ENCODE measurements at places on chromosomes 12 and 14. TPM values are rescaled to one million over a fixed set of nuclear protein-coding genes. Genes with fewer than 3 reads are reported as not detected.

DNA sequence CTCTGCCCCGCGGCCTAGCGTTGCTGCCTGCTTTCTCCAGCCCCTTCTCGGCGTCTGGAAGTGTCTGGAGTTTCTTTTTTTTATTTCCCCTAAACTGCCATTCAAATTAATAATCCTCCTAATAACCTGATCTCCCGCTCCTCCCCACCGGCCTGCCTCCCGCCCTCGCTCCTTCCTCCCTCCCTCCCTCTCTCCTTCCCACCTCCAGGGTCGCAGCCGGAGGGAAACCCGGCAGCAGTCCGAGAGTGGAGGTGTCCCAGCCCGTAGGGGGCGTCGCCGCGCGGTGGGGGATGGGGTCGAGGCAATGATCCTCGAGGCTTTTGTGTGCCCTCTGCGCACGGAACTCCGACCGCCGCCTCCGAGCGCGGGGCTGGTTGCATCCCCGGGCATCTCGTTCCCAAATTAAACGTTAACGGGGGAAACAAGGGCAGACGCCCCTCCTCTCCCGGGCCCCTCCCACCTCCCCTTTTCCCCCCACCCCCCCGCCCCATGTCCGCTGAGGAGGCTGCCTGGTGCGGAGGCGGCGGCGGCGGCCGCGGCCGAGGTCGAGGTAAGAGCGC lies 1.0 kb upstream of the SOCS2 start:
- H3K4me1 ChIP-seq: peaks cover 25% of the 10 kb centered on the region
- H3K27ac ChIP-seq: peak overlapping the region; percentile 70
- peak; percentile 79 for DNase-seq
- peaks cover 17% of the 10 kb centered on the region for H3K36me3 ChIP-seq
- H3K4me3 ChIP-seq: peak overlapping the region; percentile 83
- H3K27me3 ChIP-seq: peaks cover 14% of the 10 kb centered on the region

- H3K27me3 ChIP-seq: no peaks in the 10 kb centered on the region
- H3K4me3 ChIP-seq: no peak overlapping the region
- no peaks in the 10 kb centered on the region for H3K36me3 ChIP-seq
- no peaks in the 10 kb centered on the region for H3K4me1 ChIP-seq
Observed at GRCh38 chr12:41367726-41368405, 179.7 kb downstream of the PDZRN4 start.

Gene PMEL
- total RNA-seq: 0.94 TPM

Gene CLEC1B
- not detected for total RNA-seq

Gene SYT1
- not detected for total RNA-seq

Gene ITPK1
- total RNA-seq: 28.1 TPM

DNA sequence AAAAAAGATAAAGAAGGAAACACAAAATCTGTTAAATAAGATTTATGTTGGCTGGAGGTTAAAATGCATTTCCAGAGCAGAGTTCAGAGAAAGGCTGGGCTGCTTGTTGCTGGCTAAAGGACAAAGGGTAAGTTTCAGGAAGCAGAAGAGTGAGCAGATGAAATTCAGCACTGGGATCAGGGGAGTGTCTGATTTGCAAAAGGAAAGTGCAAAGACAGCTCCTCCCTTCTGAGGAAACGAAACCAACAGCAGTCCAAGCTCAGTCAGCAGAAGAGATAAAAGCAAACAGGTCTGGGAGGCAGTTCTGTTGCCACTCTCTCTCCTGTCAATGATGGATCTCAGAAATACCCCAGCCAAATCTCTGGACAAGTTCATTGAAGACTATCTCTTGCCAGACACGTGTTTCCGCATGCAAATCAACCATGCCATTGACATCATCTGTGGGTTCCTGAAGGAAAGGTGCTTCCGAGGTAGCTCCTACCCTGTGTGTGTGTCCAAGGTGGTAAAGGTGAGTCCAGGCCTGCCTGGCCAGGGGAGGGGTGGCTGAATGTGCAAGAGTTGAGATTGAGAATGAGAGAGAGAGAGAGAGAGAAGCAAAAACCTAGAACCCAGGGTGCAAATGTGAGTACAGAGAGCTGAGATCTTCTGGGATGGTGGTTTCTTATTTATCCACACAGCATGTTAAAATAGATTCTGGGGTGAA lies at the start of gene OAS1:
Gene OAS1 (plus strand): TSS at position 251 of the 703 bp plus-strand sequence. CDS start 78 bp downstream, at position 329.
- peak within 1 kb of the TSS; percentile 89 for H3K4me3 ChIP-seq
- peaks cover 58% of the 10 kb centered on the region for H3K4me1 ChIP-seq
- H3K27me3 ChIP-seq: no peaks in the 10 kb centered on the region
- peaks cover 6% of the 10 kb centered on the region for H3K36me3 ChIP-seq
- peak within 1 kb of the TSS; percentile 89 for H3K27ac ChIP-seq

DNA sequence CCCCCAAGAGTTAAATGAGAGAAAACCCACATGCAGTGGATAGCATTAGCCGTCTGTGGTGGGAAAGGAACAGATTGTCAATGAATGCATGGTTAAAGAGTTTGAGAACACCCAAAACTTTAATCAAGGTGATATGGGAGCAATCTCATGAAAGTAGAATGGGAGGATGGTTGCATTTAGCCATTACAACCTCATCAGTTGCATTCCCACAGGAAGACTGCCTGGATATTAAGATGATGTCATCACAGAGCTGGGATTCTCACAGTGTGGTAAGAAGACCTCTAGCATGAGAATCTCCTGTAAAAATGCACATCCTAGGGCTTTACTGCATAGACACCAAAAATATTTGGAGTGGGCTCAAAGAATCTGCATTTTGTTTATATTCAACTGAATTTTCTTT lies 284.9 kb downstream of the RGS6 start:
- no peak overlapping the region for H3K4me3 ChIP-seq
- no peak for DNase-seq
- peaks cover 5% of the 10 kb centered on the region for H3K27me3 ChIP-seq
- no peak overlapping the region for H3K27ac ChIP-seq
- H3K36me3 ChIP-seq: no peaks in the 10 kb centered on the region

GRCh38 chr14:92411941-92412340 lies 89.0 kb downstream of the SLC24A4 start:
- no peak for DNase-seq
- peaks cover 6% of the 10 kb centered on the region for H3K27me3 ChIP-seq
- no peaks in the 10 kb centered on the region for H3K4me1 ChIP-seq
- H3K36me3 ChIP-seq: no peaks in the 10 kb centered on the region
- H3K4me3 ChIP-seq: no peak overlapping the region

Gene GCH1
- 42.3 TPM for total RNA-seq

GRCh38 chr14:68487805-68488590 lies 304.9 kb downstream of the ZFP36L1 start:
- peak overlapping the region; percentile 29 for H3K27ac ChIP-seq
- H3K27me3 ChIP-seq: no peaks in the 10 kb centered on the region
- H3K4me1 ChIP-seq: peaks cover 39% of the 10 kb centered on the region
- no peak overlapping the region for H3K4me3 ChIP-seq
- peak; percentile 27 for DNase-seq

DNA sequence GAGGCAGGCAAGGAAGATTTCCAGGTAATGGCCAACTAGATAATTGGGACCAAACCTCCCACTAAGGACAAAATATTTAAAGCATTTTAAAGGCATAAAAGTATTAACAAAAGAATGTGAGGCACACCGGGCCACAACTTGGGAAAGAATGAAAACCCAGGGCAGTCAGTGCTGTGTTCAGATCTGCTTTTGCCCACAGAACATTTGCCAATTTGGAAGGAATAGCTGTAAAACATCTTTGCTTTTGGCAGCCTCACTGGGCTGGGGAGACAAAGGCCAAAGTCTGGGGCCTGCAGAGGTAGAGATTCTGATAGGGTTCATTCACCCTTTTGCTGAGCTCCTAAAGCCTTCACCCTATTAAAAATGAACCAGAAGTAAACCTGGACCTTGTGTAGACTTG lies 82.3 kb downstream of the SYNE3 start:
- no peaks in the 10 kb centered on the region for H3K4me1 ChIP-seq
- peaks cover 36% of the 10 kb centered on the region for H3K36me3 ChIP-seq
- DNase-seq: no peak
- H3K4me3 ChIP-seq: no peak overlapping the region
- H3K27ac ChIP-seq: no peak overlapping the region
- no peaks in the 10 kb centered on the region for H3K27me3 ChIP-seq

Gene LRP6
- 2.5 TPM for total RNA-seq

Gene RFC5
- total RNA-seq: 70.8 TPM

Gene PELI2
- total RNA-seq: 6.6 TPM

DNA sequence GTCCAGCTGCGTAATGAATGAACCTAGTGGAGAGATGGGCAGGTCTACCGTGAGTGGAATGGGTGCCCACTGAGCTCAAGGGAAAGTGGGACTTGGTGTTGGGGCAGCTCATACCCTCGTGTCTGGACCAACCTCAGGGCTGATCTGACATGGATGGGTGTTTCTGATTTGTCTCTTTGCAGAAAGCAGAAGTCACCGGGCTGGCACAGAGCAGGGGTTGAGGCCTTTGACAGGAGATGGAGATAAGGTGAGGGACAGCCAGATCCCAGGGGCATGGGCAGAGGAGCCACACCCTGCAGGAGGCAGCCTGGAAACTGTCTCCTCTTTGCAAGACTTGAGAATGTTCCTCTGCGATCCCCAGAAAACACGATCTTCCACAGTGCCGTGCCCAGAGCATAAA lies 20.9 kb upstream of the PPP1CC start:
- no peak for DNase-seq
- no peaks in the 10 kb centered on the region for H3K27me3 ChIP-seq
- no peak overlapping the region for H3K4me3 ChIP-seq
- peak overlapping the region; percentile 13 for H3K27ac ChIP-seq

Gene KCNH3
- total RNA-seq: 1.2 TPM

Measured in activated CD4-positive, alpha-beta memory T cell treated with anti-CD3 and anti-CD28 coated beads for 36 hours (primary cell).